HFFc6 (cell line): ENCODE measurements at places on chromosomes 3 and 15. TPM values are rescaled to one million over a fixed set of nuclear protein-coding genes. Genes with fewer than 3 reads are reported as not detected.

DNA sequence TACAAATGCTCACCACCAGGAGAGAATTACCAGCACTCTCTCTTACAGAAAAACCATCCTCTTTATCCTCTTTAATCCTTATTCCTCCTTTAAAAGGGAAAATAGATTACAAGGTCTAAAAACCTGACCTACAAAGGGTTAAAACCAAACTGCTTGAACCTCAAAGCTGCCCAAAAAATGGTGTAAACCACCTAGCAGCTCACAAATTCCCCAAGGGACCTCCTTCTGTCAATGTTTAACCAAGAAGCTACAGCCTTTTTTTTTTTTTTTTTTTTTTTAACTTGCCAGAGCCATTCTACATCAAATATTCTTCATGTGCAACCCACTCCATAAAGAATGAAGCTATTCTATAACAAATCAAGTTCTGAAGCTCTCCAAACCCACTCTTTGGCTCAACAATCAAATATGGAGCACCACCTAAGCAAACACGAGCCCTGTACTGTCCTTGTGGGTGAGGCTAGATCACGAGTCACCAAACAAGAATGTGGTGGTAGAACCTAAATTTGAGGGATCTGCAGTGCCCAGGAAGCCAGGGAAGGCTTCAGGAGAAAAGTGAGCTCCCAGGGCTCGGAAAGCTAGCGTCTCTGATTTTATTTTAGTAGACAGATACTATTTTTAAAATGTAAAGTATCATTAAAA lies 20.1 kb downstream of the OSBPL10 start:
- peaks cover 3% of the 10 kb centered on the region for H3K27me3 ChIP-seq
- peak; percentile 36 for DNase-seq
- peaks cover 36% of the 10 kb centered on the region for H3K4me1 ChIP-seq
- H3K36me3 ChIP-seq: no peaks in the 10 kb centered on the region
- peak overlapping the region; percentile 86 for H3K4me3 ChIP-seq

- no peak overlapping the region for H3K27ac ChIP-seq
- DNase-seq: no peak
- H3K36me3 ChIP-seq: no peaks in the 10 kb centered on the region
- H3K4me3 ChIP-seq: no peak overlapping the region
- peaks cover 17% of the 10 kb centered on the region for H3K4me1 ChIP-seq
Observed at GRCh38 chr15:77837649-77838025, 204.9 kb upstream of the LINGO1 start.

TMEM207 gene
- total RNA-seq: not detected in 3 replicates

DNA sequence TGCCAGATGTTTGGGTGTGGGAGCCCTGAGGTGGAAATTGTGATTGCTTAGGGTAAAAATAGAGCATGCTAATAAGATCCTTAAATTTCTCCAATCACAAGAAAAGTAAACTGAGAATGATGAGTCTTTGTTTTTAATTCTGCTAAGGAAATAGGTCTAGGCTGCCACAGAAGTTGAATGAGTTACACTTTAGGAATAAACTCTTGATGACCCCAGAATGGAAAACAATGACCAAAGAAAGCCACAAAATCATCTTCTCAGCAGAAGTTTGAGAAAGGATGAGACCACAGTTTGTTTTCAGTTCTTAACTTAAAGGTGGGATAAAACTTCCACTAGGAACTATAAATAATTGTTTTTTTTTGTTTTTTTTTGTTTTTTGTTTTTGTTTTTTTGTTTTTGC lies 164.6 kb upstream of the BCL6 start:
- DNase-seq: no peak
- peaks cover 35% of the 10 kb centered on the region for H3K4me1 ChIP-seq
- no peak overlapping the region for H3K4me3 ChIP-seq
- no peaks in the 10 kb centered on the region for H3K27me3 ChIP-seq
- no peaks in the 10 kb centered on the region for H3K36me3 ChIP-seq

RBP2 gene
- total RNA-seq: not detected in 2 replicates

DNA sequence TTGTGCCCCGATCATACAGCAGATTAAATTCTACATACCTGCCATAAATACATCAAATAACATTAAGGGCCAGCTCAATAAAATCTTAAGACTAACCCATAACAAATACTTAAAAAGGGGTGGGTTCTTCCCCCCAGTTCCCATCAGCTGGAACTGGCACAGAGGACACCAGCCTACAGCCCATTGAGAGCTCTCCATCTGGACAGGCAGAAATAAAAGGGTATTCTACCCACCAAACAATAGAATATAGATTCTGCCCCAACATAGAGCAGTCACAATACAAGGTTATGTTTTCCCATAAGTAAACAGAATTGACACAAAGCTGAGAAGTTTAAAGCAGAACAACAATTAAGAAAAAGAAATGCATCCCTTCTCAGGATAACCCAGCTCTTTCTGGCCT lies 11.9 kb downstream of the CPOX start:
- H3K27ac ChIP-seq: no peak overlapping the region
- no peak overlapping the region for H3K4me3 ChIP-seq
- peaks cover 27% of the 10 kb centered on the region for H3K36me3 ChIP-seq
- no peak for DNase-seq
- peaks cover 37% of the 10 kb centered on the region for H3K4me1 ChIP-seq
- no peaks in the 10 kb centered on the region for H3K27me3 ChIP-seq

TEX55 gene
- not detected in 3 replicates for total RNA-seq

DNA sequence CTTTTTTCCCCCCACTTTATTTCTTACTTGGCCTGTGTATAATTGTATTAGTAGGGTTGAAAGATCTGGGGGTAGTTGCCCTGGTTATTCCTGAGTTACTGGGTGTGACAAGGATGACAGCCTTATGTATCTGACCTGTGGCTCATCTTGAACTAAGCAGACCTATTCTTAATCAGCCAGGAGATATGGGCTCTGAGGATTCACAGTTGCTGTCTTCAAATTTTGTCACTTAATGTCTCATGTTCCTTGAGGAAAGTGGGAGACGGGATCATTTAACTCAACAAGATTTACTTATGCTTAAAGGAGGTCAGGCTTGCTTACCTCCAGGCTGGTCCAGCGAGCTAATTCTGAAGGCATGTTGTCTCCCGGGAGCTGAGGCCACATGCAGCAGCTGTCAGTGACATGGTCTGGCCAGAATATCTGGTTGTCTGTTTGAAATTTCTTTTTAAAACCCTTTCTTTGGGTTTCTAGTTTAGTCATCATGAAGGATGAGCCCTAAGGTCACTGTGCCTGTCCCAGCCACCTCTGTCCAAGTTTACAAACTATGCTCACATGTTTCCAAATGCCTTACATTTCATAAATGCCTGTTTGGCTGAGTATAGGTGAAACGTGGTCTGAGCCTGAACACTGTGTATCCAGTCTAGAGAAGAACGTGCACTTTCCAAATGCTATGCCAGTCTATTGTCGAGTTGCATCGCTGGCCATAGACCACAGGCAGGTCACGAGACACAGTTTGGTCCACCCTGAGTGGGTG lies 26.8 kb downstream of the LRTM1 start:
- H3K4me1 ChIP-seq: peaks cover 74% of the 10 kb centered on the region
- DNase-seq: no peak
- no peaks in the 10 kb centered on the region; the same call in 1 of the 2 replicates for H3K27me3 ChIP-seq

CIDEC gene
- total RNA-seq: not detected in 2 replicates

DNA sequence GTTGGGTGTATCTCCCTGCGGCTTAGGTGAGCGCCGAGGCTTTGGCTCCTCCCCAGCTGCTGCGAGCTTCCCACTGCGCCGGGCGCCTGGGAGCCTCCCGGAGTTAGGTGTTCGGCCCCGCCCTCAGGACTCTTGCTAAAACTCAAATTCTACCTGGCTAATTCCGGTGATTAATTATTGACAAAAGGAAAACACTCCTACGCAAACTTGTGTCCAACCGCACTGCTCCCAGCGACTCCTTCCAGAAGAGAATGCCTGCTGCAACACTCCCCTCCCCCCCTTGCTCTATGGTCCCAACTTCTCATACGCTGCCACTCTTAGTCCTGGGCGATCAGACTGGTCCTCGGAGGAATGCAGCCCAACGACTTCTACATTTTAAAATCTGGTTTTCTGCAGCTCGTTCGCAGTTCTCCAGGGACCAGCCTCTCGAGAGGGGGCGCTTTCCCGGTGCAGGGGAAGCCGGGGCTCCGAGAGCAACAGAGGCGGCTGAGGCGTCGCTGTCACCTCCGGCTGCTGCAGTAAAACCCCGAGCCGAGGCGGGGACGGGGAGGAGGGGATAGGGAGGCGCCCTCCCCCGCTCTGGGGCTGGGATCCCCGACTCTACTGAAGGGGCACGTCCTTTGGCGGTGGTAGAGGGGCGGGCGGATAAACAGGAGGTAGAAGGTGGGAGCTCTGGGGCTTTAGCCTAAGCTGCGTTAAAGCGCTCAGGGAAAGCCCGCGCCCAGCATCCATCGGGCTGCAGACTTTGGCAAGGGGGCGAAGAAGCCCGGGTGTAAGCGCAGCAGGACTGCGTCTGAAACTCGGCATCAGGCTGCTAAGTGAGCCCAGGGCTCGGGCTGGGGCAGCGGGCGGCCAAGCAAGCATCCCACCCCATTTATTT lies at the start of gene SPTSSB:
SPTSSB (minus strand) TSS at position 77 of the 880 bp plus-strand sequence. CDS start 25,194 bp downstream, outside the sequence.
- no peak within 1 kb of the TSS for H3K27ac ChIP-seq
- peak within 1 kb of the TSS; percentile 81 for H3K4me3 ChIP-seq
- peaks cover 13% of the 10 kb centered on the region for H3K4me1 ChIP-seq

CEP19 gene
- total RNA-seq: 2.0 to 2.6 TPM (median 2.1 TPM) in 3 replicates

MASP1 gene
- total RNA-seq: 30.1 to 110 TPM (median 39.3 TPM) in 3 replicates

LRTM1 gene
- total RNA-seq: not detected in 3 replicates

DNA sequence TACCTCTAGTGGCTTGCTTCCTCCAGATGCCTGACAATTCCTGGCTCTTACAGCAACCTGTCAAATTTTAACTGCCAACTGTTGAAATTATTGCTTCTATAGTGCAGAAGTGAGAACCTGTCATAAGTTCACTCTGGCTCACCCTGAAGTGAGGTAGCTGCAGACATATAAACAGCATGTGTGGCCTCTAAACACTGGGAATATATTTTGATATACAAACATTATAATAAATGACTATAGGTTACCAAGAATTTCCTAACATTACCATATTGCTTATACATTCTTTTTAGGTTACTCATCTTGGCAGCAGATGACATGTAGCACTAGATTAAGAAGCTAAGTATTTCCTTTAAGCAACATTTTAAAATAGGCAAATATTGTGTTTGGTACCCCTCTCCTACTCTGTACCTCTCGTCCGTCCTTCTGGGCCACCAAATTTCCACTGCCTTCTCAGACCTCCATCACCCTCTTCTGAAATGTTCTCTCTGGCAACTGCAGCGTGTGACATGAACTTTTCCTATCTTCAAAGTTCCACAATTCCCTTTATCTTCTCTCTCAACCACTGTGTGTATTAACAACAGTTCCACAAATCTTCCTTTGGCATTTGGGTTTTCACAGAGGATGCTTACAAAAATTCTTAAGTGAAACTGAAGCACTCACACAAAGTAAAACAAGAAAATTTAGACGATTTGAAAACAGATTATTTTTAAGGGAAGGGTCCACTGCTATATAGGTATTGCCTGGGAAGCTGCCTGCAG lies 15.3 kb upstream of the XXYLT1 start:
- no peak for DNase-seq
- H3K27me3 ChIP-seq: no peaks in the 10 kb centered on the region
- peaks cover 24% of the 10 kb centered on the region for H3K4me1 ChIP-seq
- H3K27ac ChIP-seq: peak overlapping the region; percentile 67
- peak overlapping the region; percentile 37 for H3K4me3 ChIP-seq
- H3K36me3 ChIP-seq: peaks cover 14% of the 10 kb centered on the region

GRCh38 chr15:48981941-48982340 lies 18.2 kb upstream of the SHC4 start:
- H3K36me3 ChIP-seq: no peaks in the 10 kb centered on the region
- no peaks in the 10 kb centered on the region; the same call in 1 of the 2 replicates for H3K27me3 ChIP-seq
- H3K4me3 ChIP-seq: no peak overlapping the region
- H3K27ac ChIP-seq: no peak overlapping the region

GRCh38 chr3:148084931-148085330 lies 612.8 kb upstream of the AGTR1 start:
- DNase-seq: no peak
- H3K36me3 ChIP-seq: no peaks in the 10 kb centered on the region
- H3K27ac ChIP-seq: no peak overlapping the region
- H3K4me3 ChIP-seq: peak overlapping the region; percentile 7; the same call in 1 of the 2 replicates

HACL1 gene
- 18.6 to 24.9 TPM (median 24.8 TPM) in 3 replicates for total RNA-seq

DNA sequence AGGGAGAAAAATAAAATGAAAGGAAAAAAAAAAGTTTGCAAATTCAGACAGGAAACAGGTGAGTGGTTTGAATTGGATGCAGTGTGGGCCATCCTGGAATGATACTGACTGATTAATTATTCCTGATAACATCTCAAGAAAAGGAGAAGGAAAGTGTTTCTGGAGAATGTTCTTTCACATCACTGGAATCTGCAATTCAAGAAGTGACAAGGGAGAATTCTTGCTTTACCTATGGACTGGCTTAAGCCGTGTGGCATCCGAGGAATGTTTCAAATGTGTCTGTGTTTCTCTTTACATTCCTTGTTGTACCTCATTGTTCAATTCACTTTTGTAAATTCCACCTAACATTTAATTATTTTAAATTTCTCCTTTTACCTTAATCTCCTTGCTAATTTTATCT lies 465.0 kb downstream of the EPHB1 start:
- H3K4me3 ChIP-seq: no peak overlapping the region
- no peak overlapping the region for H3K27ac ChIP-seq
- DNase-seq: no peak
- peaks cover 1% of the 10 kb centered on the region for H3K27me3 ChIP-seq

CERS3 gene
- not detected in 2 replicates for total RNA-seq

DNA sequence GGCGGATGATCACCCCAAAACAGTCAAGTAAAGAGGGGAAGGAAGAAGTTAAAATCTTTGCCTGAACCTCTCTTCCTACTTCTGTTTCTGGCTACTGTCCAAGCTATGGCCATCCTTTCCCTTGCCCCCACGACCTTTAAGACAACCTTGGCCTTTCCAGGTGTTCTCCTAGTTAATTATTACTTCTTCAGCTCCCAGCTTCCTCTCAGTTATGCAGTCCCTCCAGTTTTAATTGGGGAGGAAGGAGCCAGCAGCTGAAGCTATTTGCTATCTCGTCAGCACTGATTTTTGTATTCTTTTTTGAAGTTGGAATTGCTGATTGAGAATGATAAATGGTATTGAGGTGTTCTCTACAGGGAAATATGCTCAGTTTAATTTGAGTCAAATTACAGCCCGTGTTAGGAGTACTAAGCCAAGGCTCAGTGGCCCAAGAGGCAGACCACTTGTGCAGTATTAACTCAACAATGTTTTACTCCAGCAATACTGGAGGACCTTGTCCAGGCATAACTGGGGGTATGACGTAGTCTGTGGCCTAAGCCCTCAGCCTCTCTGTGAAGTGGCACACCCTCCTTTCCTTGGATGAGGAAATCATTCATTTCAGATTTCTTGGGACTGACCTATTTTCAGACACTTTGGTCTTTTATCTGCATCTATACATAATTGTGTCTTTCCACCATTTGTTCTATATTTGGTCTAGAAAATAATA lies 336.9 kb downstream of the SLC9A9 start:
- no peaks in the 10 kb centered on the region for H3K27me3 ChIP-seq
- H3K36me3 ChIP-seq: no peaks in the 10 kb centered on the region
- peaks cover 10% of the 10 kb centered on the region; the same call in 1 of the 2 replicates for H3K4me1 ChIP-seq
- H3K27ac ChIP-seq: no peak overlapping the region
- H3K4me3 ChIP-seq: no peak overlapping the region

DNA sequence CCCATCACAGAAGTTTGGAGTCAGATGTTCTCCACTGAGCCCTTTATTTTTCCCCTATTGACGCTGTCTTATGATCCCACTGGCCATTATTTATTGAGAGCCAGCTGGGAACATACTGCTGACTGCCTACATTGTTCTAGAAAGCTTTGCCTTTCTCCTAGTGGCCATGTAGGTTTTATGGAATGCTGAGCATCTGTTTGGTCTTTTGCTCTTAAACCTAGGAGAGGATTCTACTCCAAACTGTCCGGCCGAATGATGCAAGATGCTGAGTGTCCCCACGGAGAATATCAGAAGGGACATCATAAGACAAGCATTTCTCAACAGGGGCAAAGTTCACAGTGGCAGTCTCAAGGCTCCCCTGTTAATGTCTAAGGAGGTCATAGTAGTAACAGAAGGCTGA lies 171.4 kb downstream of the ARRDC4 start:
- DNase-seq: no peak
- H3K36me3 ChIP-seq: no peaks in the 10 kb centered on the region
- H3K4me3 ChIP-seq: no peak overlapping the region
- no peaks in the 10 kb centered on the region for H3K27me3 ChIP-seq
